ENCODE measurements at places on chromosomes 7 and 10.

DNA sequence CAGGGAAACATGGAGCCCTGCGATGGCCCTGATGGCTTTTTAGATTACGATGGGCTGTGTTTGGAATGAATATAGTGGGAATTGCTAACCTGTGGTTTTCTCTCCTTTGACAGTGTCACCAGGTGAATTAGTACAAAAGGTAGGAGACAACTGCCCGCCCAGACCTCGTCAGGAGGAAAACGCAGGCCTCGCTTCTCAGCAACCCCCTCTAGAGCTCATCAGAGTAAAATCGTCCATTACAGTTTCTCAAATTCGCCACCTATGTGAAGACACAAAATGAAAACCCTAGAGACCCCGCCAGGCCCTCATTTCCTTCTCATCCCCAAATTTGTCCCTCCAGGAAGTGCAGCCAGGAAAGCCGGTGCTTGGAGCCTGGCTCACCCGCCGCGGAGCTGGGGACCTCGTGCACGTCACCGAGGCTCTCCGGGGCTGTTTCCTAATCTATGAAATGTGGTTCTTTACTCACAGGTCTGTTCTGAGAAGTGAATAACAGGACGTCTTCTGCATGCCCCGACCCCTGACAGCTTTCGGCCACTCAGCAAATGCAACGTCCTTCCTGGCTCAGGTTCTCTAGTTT lies 143.7 kb downstream of the VIPR2 start:
- no peak overlapping the region for H3K4me3 ChIP-seq
- H3K4me1 ChIP-seq = no peaks in the 10 kb centered on the region

GRCh38 chr10:75718991-75719390 lies 287.6 kb downstream of the LRMDA start:
- no peaks in the 10 kb centered on the region for H3K36me3 ChIP-seq
- H3K4me3 ChIP-seq = no peak overlapping the region
- H3K27me3 ChIP-seq = no peaks in the 10 kb centered on the region
- no peak overlapping the region for H3K27ac ChIP-seq
- no peak for DNase-seq

DNA sequence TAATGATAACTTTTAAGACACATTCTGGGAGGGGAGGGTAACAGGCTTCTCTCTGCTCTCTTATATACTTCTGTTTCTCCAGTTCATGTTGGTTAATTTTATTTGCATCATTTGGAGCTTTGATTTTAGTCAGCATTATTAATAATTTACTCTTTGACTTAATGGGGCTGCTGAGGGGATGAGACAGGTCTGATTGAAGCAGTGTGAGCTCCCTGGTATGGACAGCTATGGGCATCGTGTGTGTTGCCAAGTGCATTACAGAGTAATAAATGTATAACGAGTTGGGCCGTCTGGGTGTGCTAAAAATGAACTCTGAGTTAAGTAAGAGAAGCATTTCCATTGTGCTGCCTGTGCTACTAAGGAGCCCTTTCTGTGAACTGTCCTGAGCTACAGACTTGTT lies 31.7 kb upstream of the IKZF1 start:
- H3K4me3 ChIP-seq = no peak overlapping the region
- no peaks in the 10 kb centered on the region for H3K27me3 ChIP-seq
- H3K27ac ChIP-seq = no peak overlapping the region
- no peaks in the 10 kb centered on the region for H3K4me1 ChIP-seq

- H3K4me3 ChIP-seq = peak overlapping the region; percentile 99
- H3K27ac ChIP-seq = peak overlapping the region; percentile 93
- H3K4me1 ChIP-seq = peaks cover 5% of the 10 kb centered on the region
- no peak for DNase-seq
- H3K27me3 ChIP-seq = no peaks in the 10 kb centered on the region
- H3K36me3 ChIP-seq = no peaks in the 10 kb centered on the region
Measured at GRCh38 chr10:87816898-87817608, 973 bp downstream of the ATAD1 start.

- no peaks in the 10 kb centered on the region for H3K36me3 ChIP-seq
- H3K27me3 ChIP-seq = no peaks in the 10 kb centered on the region
- H3K4me3 ChIP-seq = no peak overlapping the region
- no peaks in the 10 kb centered on the region for H3K4me1 ChIP-seq
Measured at GRCh38 chr7:132518102-132518838, 58.0 kb downstream of the PLXNA4 start.

Measured in kidney (tissue), 22 donors.